HAP-1 (cell line): ENCODE measurements at places on chromosomes 16 and 17.

- DNase-seq: no peak
These were observed 3.8 kb downstream of the EVPLL start for GRCh38 chr17:18381158-18381952.

GRCh38 chr16:4098501-4098900 lies 17.7 kb downstream of the ADCY9 start:
- no peak for DNase-seq

DNA sequence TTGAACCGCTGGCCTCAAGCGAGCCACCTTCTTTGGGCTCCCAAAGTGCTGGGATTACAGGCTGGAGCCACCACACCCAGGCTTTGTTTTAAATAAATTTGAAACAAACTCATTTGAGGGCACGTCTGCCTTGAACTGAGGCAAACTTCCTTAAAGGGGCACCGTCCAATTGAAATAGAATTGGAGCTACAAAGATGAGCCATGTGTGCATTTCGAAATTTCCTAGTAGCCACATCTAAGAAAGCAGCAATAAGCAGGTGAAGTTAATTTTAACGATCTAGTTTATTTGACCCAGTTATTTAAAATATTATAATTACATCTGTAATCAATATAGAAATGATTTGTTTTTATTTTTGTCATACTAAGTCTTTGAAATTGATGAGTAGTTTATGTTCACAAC lies 755 bp upstream of the C16orf89 start:
- DNase-seq: no peak

DNA sequence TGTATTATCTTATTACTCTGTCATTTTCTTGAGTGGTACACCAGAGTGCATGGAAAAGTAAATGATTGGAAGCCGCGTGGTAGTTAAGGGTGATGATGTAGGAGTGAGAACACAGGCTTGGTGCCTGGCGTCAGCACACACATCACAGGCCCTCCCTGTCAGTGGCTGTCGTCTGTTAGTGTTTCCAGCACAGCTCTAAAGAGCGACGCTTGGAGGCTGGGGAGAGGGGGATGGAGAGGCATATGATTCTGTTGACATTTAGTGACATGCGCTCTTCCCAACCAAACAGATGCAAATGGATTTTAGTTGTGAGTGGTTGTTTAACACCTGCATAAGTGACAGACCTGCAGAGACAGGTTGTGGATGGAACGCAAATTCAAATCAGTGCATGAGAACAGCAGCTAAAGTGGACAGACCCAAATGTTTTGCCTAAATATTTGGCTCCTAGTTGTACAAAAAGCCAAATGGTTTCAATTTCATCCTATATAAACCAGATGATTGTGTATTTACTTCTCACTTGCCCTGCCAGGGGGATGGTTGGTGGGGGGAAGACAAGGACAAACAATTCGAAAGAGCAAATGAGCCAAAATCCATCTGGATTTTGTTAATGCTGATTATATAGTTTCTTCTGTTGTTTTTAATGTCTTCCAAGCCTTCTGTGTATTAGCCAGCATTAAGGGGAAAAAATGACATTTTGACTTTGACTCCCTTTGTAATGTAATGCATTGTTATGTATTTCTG lies 222.3 kb downstream of the WWOX start:
- DNase-seq: no peak

GRCh38 chr17:16293931-16294330 lies 59.3 kb downstream of the CENPV start:
- no peak for DNase-seq

DNA sequence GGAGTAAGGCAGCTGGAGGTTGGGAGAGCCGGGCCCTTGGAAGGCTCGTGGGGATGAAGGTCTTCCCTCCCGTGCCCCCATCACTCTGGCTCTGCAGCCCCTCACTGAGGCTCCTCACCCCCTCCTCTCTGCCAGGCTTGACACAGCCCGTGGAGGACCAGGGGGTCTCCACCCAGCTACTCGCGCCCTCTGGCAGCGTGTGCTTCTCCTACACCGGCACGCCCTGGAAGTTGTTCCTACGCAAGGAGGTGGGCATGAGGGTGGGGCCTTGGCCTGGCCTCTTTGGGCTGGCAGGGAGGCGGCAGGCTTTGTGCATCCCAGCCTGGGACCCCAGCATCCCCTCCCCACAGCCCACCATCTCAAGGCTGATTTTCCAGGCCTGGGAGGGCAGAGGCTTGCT lies 15.6 kb upstream of the SMIM5 start:
- DNase-seq: no peak

DNA sequence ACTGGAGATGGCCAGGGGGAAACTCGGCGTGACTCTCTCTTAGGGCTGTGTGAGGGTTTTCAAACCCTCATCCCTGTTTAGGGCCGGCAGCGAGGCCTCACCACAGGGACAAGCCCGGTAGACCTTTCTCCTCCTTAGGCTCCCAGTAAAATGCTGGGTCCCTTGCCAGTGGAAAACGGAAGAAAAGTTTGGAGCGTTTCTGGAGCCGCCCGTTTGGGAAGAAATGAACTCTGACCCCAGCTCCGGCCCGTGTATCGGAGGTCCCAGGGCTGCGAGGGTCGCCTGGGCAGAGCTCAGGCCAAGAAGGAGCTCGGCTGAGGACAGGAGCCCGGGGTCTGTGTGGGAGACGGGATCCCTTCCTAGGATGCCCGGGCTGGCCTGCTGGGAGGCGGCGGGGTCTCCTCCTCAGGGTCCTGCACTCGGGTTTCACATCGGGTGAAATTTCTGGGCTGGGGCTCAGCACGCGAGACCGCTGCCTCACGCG lies 23.2 kb downstream of the ZNF213 start:
- DNase-seq: peak; percentile 57

- no peak for DNase-seq
These were observed 234.1 kb upstream of the TOM1L1 start for GRCh38 chr17:54666559-54666958.

DNA sequence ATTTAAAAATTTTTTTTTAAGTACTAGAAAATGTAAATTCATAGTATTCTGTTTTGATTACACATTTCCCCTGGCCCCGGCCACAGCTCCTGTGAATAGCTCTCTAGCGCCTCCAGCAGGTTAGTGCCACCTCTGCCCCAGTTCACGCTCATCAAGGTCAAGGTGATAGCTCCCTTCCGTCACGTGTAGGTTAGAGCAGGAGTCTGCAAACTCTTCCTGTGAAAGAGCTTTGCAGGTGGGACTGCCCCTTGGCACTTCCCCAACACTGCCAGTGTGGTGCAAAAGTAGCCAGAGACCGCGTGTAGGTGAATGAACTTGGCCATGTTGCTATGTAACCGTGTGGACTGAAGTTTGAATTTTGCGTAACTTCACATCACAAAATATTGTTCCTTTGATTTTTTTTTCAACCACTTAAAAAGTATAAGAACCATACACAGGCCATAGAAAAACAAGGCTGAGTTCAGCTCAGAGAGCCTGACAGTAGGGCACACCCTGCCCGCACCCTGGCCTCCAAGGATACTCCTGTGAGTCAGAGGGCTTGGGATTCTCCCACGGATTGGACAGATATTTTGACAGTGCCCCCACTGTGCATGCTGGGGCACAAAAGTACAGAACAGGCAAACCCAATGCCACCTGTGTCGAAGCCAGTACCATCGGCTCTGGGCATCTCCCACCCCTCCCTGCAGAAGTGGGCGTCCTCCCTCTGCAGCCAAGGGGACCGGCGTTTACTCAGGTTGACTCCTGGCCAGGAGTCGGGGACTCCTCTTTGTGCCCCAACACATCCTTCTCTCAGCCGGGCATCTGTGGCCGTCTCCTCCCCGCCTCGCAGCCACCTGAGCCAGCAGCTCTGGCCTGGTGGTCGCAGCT lies 92.0 kb upstream of the CHMP6 start:
- DNase-seq: no peak

GRCh38 chr16:66093191-66093590 lies 273.3 kb upstream of the CDH5 start:
- no peak for DNase-seq

DNA sequence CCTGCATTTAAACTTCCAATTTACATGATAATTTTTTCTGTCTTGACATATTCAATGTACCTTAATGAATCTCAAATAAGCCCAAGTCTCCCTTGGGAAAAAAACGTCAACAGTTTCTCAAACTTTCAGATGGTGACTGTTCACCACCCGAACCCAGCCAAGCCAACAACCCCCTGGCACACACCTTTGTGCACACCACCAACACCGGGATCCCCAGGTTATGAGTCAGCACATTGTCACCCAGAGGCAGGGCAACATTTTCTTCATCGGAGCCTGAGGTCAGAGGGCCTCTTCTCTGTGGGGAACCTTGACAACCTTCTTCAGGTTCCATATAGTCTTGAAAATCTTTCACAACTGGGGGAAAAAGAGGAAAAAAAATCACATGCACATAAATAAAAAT lies 15.5 kb downstream of the DYNC1LI2 start:
- no peak for DNase-seq

GRCh38 chr16:55728797-55729196 lies 73.0 kb downstream of the SLC6A2 start:
- DNase-seq: no peak

GRCh38 chr17:72416905-72417304 lies 296.1 kb downstream of the SOX9 start:
- no peak for DNase-seq

DNA sequence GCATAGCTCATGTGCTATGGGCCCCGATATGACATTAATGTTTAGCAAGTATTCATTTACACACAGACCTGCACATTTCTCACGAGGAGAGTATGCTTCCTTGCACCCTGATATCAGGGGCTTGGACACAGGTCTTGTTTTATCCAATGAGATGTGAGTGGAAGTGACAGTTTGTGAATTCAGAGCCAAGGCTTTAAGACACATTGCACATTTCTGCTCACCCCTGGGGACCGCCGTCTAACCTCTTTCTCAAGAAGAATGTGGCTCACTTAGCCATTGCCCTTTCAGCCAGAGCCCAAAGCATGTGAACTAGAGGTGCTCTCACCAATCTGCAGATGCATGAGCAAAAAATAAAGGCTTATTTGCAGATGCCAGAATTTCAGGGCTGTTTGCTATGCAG lies 116.1 kb upstream of the C16orf82 start:
- no peak for DNase-seq

DNA sequence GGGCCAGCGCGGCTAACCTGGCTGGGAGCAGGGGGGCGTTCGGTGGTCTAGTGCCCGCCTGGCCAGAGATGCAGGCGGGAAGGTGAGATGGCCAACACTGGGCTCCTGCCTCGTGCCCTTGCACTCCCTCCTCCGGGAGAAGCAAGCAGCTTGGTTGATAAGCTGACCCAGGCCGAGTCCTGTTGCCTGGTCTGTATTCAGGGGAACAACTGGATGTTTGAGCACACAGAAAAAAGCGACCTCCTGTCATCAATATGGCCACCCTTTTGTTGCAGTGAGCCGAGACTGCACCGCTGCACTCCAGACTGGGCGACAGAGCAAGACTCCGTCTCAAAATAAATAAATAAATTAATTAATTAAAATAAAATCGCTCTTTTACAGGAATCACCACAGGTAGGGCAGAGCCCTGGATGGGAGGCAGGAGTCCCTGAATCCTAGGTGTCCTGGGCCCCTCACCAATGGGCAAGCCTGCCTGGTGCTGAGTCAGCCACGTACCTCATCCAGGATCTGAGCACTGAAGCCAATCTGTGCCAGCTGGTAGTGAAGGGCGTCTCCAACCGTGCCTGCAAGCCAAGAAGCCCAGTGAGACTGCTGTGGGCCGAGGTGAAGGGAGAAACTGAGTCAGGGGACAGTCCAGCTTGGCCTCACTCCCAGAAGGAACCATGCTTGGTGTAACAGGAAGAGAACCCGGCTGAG lies 31.8 kb downstream of the HASPIN start:
- DNase-seq: no peak

- no peak for DNase-seq
These were observed 23.3 kb downstream of the ZC3H18 start for GRCh38 chr16:88593489-88593888.

- no peak for DNase-seq
These were observed 396.6 kb upstream of the DYNLRB2 start for GRCh38 chr16:80144191-80144590.

GRCh38 chr17:30920683-30921543 lies 832 bp upstream of the ADAP2 start:
- DNase-seq: no peak

DNA sequence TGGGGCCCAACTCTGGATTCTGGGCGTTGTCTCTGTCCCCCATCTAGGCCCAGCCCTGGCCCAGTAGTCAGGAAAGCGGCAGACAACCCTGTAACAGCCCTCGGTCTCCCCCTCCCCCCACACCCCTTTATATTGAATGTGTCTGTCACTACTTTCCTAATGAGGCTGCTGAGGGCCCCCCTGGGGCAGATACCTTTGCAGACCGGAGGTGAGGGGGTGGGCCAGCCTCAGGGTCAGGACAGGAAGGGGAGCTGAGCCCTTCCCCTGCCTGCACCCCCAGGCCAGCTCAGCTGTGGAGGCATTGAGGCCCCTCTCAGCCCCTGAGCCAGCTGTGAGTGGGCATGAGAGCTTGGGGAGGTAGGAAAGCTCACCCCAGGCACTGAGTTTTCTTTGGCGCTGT lies 17.1 kb downstream of the RAI1 start:
- DNase-seq: no peak

DNA sequence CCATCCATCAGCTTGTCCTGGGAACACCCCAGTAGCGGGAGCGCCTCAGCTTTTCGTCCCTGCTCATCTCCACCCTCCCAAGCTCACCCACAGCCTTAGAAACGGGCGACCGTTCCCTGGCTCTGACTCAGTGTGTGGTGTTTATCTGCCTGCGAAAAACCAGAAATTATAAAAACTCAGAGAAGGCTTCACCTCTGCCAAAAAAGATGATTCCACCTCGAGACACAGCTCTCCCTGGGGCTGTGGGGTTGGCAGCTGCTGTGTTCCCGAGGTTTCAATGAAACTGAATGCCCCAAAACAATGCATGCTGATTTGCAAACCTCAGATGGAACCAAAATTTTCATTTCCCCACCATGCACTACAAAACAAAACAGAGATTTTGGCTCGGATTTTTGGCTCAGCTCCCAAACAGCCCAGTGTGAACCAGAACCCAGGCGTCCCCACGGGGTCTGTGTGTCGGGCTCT lies 62.4 kb upstream of the MED9 start:
- no peak for DNase-seq

GRCh38 chr16:1762196-1762878 lies 9.0 kb downstream of the NME3 start:
- DNase-seq: no peak
